ENCODE measurements at places on chromosomes 4 and X. TPM values are rescaled to one million over a fixed set of nuclear protein-coding genes. Genes with fewer than 3 reads are reported as not detected.

CT45A2 gene
- total RNA-seq = not detected

DNA sequence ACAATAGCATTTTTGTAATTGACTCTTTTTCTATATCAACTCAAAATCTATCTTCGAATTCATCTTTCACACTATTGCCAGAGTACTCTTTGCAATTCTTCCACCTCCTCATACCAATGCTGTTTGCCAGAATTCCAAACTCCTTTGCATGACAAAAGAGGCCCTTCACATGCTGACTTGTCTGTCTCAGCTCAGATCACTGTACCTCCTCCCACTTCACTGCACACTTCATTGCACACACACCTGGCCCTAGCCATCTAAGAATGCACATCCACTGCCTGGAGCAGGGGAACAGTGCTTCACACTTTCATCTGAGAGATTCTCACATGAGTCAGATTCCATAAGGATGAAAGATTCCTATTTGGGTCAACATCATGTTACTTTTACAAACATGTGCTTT is 56.5 kb downstream of the PRDM5 start:
- DNase-seq = no peak

STAG2 gene
- total RNA-seq = 15.2 TPM

DNA sequence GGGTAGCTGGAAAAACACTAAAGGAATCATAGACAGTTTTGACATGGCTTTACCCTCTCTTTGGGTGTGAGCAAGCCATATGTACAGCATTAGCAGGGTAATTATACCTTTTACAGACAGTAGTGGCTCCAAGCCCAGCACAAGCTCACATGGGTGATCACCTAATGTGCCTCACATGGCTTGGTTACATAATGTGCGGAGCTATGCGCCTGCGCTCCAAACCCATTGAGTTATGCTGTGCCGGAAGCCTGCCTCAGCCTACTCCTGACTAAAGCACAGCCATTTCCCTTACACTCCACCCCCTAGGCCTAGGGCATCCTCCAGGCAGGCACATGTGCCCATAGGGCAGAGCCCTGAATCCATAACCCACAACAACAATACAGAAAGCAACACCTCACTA is 6.5 kb upstream of the TSPAN5 start:
- DNase-seq = no peak

GRCh38 chr4:113809311-113809710 is 47.8 kb upstream of the CAMK2D start:
- DNase-seq = no peak

DNA sequence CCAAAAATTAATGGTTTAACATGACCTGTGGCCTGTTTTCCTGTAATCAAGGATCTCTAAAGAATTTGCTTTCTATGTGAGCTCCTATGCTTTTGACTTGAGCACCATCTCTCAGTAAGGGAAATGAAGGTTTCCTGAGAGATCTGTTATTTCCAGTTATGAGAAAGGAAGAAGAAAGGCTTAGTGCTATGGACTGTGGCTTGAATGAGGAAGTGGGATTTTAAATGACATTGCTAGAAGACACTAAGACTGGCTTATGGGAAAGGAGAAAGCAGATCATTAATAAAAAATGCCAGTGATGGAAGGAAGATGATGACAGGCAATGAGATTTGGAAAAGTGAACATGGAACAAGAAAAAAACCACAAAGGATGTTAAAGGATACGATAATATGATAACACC is 285.4 kb downstream of the OPHN1 start:
- DNase-seq = no peak

DNA sequence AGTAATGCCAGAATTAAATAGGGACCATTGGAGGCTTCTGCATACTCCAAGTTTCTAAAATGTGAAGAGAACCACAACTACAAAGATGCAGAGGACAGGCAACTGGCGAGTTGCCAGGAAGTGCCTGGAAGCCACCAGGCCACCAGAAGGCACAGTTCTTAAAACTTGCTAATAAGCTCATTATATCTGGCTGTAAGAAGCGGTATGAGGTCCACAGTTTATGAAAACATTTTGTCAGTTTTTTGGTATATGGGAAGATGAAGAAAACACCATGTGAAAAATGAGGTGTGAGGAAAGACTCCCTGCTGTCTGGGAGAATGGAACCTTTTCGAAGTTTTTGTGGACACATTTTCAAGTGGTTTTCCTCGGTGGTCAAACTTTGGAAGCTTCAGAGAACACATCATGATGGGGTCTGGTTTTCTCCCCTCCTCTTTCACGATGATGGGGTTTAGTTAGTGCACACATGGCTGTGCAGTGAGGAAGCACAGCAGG is 202.7 kb downstream of the NR3C2 start:
- DNase-seq = no peak

- no peak for DNase-seq
Observed at GRCh38 chrX:2566055-2566454, 65.3 kb upstream of the DHRSX start.

SSX3 gene
- total RNA-seq = not detected

GRCh38 chr4:47235721-47236120 is 204.4 kb downstream of the GABRB1 start:
- no peak for DNase-seq

PAGE5 gene
- 0.73 TPM for total RNA-seq

BGN gene
- 88.4 TPM for total RNA-seq

GJB1 gene
- total RNA-seq = 255 TPM

DNA sequence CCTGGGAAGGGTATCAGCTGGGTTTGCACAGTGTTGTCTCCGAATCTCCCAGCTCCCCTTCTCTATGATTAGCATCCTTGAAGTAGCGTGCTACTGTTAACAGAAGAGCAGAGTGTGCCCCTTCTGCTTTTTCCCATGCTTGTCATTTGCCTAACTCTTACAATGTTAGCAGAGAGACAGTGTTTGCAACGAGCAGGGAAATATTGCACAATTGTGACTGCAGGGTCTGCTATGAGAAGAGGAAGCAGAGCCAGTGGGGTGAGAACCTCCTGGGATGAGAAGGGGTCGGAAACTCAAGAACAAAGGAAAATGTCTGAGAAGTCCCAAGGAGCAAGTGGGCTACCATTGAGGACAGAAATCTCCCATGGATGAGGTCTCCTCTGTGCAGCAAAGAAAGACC is 7.8 kb upstream of the CHRNA9 start:
- no peak for DNase-seq

- no peak for DNase-seq
Observed at GRCh38 chr4:4396628-4397440, 9.9 kb downstream of the NSG1 start.

DNA sequence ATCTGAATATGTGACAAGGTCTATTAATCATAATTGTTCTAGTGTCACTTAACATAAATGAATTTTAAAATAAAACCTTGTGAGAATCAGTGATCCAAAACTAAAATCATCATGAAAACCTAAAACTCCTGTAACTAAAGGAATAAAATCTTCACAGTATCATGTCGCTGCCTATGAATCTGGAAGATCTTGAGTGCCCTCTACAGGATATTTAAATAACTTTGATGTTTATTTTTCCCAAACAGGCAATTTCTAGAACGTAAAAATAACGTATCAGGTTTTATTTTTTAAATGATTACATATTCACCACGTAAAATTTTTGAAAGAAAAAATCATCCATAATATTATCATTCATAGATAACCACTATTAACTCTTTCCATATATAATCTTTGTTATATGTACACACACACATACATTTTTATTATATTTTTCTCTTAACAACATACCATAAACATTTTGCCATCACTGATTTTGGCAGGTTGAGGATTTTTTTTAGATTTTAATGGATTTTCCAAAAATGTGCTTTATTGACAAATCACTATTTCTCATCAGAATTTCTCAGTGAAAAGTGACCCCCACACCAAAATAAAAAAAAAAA is 79.6 kb downstream of the COMMD8 start:
- DNase-seq = no peak

SPINK2 gene
- not detected for total RNA-seq

DNA sequence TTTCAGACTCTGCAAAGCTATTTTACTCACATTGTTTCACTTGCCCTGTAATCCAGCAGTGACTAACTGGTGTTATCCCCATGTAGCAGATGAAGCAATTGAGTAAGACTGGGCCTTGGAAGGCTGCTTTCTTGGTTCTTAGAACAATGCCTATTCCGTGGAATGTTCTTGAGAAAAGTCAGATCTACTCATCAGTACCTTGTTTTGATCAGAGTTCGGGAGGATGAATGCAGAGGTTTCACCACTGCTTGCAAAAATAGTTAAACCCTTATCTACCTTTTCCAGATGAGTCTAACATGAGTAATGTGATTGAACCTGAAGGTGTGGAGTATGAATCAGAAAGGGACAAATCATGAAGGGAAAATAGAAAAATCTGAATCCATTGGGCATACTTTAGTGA is 1.8 kb downstream of the MAOB start:
- no peak for DNase-seq

DNA sequence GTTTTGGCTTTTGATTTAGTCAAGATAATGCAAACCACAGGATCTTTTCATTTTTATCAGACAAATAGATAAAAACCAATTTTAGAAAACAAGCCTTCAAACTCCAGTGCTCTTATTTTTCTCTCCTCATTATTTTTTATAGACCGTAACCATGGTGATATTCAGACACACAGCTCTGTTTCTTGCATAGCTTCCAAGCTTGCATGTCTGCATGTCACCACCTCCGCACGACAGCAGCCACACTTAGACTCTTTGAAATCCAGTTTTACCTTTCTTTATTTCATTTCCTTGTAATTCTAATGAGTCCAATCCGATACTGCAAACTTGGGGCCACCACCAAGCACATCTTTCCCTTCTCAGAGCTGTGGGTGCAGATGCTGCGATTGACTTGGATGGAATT is 94.3 kb upstream of the GPM6A start:
- no peak for DNase-seq

GRCh38 chr4:105765690-105766407 is 57.3 kb downstream of the GSTCD start:
- DNase-seq = no peak

DNA sequence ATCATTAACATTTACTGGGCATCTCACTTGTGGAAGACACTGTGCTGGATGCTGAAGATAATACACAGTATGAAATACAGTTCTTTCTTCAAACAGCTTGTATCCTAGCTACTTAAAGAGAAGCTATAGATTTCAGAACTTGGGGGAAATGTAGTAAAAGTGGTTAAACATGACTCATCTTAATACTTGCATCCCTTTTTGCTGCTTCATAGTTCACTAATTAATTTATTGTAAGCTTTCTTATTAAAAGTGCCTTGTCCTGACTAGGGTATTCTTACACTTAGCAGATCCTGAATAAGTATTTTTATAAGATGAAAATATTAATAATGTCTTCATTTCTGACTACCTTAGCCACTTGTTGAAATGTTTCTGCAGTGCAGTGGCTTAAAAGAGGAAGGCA is 132.8 kb upstream of the STIM2 start:
- no peak for DNase-seq

PABPC1L2B gene
- not detected for total RNA-seq

- DNase-seq = peak; percentile 50
Observed at GRCh38 chrX:9465380-9466123, 694 bp downstream of the TBL1X start.

OTUD6A gene
- total RNA-seq = not detected

- no peak for DNase-seq
Observed at GRCh38 chrX:13658602-13659001, 5.7 kb downstream of the TCEANC start.

DNA sequence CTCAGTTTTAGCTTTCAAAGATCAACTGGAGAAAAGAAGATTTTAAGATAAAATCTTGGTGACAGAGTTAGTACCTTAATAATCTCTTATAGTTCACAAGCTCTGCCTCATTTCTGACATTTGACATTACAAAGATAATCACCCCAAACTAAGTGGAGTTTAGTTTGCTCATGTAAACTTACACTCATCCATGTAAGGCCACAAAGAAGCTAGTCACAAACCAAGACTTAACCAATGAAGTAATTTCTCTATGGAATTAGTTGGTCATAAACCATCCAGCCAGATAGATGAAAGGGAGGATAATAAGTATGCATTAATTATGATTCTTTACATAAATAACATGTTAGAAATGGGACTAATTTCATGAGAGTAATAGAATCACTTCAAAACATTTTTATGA is 159.2 kb downstream of the FAM13A start:
- DNase-seq = no peak

VCX3A gene
- total RNA-seq = 0.28 TPM

DNA sequence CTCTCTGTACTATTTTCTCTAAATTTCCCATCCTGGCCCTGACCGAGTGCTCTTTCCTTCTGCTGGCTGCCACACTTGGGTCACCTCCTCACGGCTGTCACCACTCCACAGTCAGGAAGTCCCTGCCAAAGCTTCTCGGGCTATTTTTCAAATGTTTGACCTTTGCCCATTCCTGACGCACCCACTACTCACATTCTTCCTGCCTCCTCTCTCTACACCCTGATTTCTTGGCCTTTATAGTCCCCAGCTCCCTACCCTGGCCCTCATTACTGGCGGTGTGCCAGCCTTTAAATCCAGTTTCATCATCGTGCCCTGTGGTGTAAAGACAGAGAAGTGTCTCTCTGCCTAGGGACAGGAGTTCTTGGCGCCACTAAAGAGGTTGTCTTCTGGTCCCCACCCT is 46.4 kb upstream of the GATB start:
- no peak for DNase-seq

BANK1 gene
- total RNA-seq = 0.10 TPM

SPRY1 gene
- total RNA-seq = 15.0 TPM

DNA sequence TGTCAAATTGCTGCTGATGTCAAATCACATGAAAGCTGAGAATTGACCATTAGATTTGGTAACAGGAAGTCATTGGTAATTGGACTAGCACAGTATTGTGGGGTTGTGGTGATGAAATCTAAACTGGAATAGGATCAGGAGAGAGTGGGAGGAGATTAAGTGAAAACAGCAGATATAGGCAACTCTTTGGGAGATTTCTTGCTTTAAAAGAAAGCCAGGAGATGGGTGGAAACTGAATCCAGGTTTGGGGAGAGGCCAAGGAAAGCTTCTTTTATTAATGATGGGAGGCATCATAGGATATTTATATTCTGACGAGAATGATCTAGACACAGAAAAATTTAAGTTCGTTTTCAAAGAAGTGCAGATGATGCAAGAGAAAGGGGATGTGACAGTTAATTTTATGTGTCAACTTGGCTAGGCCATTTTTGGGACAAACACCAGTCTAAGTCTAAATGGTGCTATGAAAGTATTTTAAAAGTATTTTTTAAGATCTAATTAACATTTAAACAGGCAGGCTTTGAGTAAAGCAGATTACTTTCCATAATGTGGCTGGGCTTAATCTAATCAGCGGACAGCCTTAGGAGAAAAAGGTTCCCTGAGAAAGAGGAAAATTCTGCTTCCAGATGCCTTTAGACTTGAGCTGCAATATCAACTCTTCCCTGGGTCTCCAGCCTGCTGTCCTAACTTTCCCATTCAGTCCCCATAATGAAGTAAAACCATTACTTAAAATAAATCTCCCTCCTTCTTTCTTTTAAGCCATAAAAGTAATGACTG is 24.7 kb downstream of the SEC24D start:
- no peak for DNase-seq
